ENCODE measurements at places on chromosomes 4 and X.

GRCh38 chrX:152658302-152658701 is 20.6 kb downstream of the GABRQ start:
- DNase-seq = no peak
- no peak overlapping the region for H3K27ac ChIP-seq
- no peaks in the 10 kb centered on the region for H3K36me3 ChIP-seq
- no peak overlapping the region for H3K4me3 ChIP-seq
- H3K27me3 ChIP-seq = peaks cover 17% of the 10 kb centered on the region

DNA sequence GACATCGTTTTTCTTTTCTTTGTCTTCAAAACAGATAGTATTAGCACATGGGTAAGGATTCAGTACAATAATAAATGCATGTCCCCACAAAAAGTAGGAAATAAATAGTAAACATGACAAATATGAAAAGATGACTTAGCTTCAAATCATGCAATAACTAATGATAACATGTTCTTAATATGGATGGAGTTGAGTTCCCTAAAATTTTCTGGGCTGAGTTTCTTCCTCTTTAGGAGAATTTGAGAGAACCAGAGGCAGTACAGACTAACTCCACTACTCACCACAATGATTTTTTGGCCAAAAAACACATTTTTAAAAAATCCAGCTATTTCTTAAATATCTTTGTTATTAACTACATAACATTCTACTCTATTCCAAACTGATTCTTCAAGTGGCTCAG is 432.3 kb upstream of the HS3ST1 start:
- no peak for DNase-seq
- H3K27ac ChIP-seq = no peak overlapping the region
- H3K36me3 ChIP-seq = no peaks in the 10 kb centered on the region
- H3K4me1 ChIP-seq = no peaks in the 10 kb centered on the region
- no peak overlapping the region for H3K4me3 ChIP-seq
- no peaks in the 10 kb centered on the region for H3K27me3 ChIP-seq

GRCh38 chr4:61406677-61407076 is 206.6 kb downstream of the ADGRL3 start:
- no peak for DNase-seq
- no peak overlapping the region for H3K27ac ChIP-seq
- no peak overlapping the region for H3K4me3 ChIP-seq

GRCh38 chr4:117293784-117294183 is 208.4 kb upstream of the TRAM1L1 start:
- H3K27me3 ChIP-seq = no peaks in the 10 kb centered on the region
- no peaks in the 10 kb centered on the region for H3K4me1 ChIP-seq
- H3K36me3 ChIP-seq = no peaks in the 10 kb centered on the region

- H3K27me3 ChIP-seq = no peaks in the 10 kb centered on the region
- no peak overlapping the region for H3K4me3 ChIP-seq
- H3K4me1 ChIP-seq = no peaks in the 10 kb centered on the region
- no peaks in the 10 kb centered on the region for H3K36me3 ChIP-seq
- no peak for DNase-seq
Observed at GRCh38 chr4:130563185-130563888, 1467.4 kb downstream of the C4orf33 start.
